Activated CD8-positive, alpha-beta memory T cell treated with anti-CD3 and anti-CD28 coated beads for 48 hours (primary cell): ENCODE measurements at places on chromosomes 2 and 18.

- no peak for DNase-seq
These were observed 109.7 kb upstream of the SP3 start for GRCh38 chr2:174074831-174075230.

- no peak for DNase-seq
These were observed 33.5 kb downstream of the NOSTRIN start for GRCh38 chr2:168835969-168836368.

- no peak for DNase-seq
These were observed 184.8 kb upstream of the SP5 start for GRCh38 chr2:170530284-170530745.

DNA sequence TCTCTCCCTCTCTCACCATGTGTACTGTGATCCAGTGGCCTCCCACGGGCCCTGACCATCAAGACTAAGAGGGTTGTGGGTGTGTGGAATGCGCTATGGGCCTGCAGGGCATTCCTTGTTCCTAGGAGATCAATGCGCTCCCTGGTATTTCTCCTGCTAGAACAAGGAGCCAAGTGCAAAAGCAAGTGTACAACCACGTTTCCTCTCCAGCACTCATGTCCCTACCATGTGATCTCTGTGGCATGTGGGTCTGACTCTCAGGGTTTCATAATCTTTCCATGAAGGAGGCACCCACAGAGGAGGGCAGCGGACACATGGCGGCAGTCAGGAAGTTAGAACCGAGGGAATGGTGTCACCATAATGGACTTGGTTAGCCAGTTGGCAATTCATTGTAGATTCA lies 91.4 kb downstream of the MAPK4 start:
- DNase-seq = no peak

- no peak for DNase-seq
These were observed 11.8 kb downstream of the PLEKHM3 start for GRCh38 chr2:208013285-208014178.

DNA sequence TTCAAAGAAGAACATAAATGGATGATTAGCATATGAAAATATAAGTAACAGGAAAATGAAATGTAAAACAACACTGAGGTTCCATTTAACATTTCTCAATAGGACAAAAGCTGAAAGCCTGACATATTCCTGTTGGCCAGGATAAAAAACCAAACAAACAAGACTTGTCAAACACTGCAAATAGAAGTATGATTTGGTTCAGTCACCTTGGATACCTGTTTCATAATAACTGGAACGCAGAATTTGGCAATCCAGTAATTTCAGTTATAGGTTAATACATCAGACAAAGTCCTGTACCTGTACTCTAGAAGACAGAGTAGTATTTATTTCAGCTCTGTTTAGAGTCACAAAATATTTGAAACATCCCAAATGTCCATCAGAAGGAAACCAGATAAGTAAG lies 16.5 kb upstream of the EVA1A start:
- no peak for DNase-seq

DNA sequence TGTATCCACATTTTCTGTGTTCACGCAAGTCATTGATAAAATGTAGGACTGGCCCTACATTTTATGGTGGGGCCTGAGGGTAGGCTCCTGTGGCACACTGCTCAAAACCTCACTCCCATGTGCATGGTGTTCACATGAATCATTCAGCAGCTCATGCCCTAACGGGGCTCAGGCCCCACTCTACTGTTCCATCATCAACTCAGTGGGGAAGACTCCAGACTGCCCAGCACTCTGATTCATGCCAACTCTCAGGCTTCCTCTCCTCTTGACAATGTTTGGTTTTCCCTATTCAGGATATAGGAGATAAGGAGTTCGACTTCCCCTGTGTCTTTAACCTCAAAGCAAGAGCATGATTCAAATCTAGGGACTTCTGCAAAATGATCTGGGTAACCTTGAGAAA lies 92.0 kb upstream of the BOD1L2 start:
- DNase-seq = no peak

GRCh38 chr2:234730066-234730640 lies 221.7 kb upstream of the SH3BP4 start:
- DNase-seq = no peak

DNA sequence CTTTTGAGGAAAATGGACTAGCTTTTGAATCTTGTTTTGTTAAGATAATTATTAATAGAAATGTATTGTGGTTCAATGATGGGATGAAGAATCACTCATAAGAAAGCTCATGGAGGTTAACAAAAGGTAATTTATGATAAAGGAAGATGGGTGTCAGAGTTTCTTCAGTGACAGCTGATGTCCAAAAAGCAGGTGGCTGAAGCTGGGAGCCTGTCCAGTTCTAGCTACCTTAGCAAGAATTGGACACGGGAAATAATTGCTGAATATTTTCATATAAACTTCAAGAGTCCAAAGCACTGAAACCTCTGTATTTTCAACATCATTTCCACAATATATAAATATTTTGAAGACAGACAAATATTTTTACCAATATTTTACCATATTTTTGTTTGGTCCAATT lies 1505.8 kb upstream of the SLC39A10 start:
- no peak for DNase-seq

- no peak for DNase-seq
These were observed 70.6 kb upstream of the WDR75 start for GRCh38 chr2:189370719-189371118.

DNA sequence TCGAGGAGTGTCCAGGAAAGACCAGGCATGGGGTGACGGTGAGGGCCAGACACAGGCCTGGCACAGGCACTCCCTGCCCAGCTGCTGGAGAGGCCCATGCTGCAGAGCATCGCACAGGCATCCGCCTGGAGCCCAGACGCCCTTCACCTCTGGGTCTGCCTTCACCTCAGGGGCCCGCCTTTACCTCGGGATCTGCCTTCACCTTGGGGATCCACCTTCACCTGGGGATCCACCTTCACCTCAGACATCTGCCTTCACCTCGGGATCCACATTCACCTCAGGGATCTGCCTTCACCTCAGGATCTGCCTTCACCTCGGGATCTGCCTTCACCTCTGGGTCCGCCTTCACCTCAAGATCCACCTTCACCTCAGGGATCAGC lies 7.7 kb downstream of the KIF1A start:
- DNase-seq = no peak

DNA sequence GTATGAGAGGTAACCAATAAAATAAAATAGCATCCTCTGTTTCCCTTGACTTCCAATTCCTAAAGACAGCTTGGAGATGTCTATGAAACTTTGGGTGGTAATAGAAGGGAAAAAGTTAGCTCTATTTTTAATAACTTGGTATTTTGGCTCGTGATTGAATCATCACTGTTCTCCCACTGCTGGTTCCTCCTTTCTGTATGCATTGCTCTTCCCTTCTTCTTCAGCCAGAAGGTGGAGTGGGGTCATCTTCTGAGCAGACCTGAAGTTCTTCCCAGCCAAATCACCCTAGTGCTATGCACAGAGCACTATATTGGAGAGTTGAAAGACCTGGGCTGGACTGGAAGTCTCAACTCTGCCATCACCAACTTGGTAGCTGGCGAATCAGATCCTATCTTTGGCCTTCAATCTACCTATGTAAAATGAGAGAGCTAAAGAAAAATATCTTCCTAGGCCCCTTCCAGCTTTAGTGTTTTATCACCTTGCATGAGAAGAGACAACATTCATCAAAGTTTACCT lies 54.1 kb downstream of the CPO start:
- no peak for DNase-seq

DNA sequence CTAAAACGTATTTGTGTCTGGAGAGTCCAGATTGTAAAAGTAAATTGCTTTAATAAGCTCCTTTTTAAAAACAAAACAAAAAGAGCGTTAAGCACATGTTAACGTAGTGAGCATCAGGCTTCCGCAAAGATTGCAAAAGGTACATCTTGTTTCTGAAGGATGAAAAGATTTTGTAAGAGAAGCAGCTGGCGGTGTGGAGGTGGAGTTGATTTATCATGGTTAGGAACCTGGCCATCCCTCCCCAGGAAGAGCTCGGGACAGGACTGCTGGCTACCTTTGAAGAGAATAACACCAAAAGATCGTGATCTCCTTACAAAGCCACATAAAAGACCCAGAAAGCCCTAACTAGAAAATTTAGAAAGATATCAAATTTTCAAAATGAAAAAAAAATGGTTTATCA lies 132.2 kb downstream of the DNER start:
- DNase-seq = no peak

DNA sequence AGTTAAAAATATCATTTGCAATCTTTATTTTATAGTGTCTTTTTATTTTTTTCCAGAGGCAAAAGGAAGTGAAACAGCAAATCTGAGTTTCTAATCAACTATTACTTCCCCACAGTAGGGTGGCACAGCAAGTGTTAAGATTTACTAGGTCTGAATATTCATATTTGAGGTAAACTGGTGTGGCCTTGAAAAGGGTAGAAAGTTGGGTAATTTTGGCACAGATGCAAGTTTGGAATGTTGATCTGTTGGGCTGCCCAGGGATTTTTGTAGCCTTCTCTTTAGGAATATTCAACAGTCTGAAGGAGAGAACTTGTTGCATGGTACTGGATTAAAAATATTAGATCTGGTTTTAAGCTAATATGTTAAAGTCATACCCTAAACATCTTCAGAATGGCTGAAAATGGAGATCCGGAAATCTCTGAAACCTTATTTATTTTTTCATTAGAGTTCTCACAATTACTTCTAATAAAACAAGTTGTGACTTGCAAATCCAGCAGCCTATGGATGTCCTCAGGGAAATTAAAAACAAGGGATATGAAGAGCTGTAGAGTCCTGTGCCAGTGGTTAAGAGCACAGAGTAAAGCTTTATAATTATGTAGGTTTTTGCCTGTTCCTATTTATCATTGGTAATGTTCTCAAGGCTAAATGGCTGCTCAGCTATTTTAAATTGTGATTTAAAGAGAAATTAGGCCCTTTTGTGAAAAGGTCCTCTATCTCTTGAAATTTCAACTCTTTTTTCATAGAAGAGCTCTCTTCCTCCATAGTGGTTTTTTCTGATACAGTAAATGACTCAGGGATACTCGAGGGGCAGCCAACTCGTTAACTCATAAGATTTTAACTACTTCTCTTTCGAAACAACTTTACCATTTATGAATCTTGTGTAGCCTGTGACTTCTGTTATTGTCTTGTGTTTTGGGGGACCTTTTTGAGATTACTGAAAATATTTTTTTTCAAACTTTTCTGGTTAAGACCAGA lies 11.0 kb downstream of the TANK start:
- no peak for DNase-seq

GRCh38 chr2:173854840-173855239 lies 110.3 kb downstream of the SP3 start:
- no peak for DNase-seq

DNA sequence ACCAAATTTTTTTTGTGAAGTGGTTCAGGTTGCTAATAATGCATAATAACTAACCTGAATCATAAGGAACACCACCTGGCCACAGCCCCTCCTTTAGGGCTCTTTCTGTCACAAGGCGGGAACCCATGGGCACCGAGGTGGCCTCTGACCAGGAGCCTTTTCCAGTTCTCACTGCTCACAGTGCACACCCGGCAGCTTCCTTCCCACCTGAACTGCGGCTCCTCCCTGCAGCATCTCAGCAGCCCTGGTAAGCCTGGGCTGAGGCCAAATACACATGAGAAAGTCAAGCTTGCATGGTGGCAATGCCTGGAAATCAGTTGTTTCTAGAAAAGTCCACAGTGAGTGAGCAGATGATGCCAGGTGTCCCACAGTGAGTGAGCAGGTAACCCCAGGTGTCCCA lies 77.6 kb upstream of the SNTG2 start:
- DNase-seq = no peak

DNA sequence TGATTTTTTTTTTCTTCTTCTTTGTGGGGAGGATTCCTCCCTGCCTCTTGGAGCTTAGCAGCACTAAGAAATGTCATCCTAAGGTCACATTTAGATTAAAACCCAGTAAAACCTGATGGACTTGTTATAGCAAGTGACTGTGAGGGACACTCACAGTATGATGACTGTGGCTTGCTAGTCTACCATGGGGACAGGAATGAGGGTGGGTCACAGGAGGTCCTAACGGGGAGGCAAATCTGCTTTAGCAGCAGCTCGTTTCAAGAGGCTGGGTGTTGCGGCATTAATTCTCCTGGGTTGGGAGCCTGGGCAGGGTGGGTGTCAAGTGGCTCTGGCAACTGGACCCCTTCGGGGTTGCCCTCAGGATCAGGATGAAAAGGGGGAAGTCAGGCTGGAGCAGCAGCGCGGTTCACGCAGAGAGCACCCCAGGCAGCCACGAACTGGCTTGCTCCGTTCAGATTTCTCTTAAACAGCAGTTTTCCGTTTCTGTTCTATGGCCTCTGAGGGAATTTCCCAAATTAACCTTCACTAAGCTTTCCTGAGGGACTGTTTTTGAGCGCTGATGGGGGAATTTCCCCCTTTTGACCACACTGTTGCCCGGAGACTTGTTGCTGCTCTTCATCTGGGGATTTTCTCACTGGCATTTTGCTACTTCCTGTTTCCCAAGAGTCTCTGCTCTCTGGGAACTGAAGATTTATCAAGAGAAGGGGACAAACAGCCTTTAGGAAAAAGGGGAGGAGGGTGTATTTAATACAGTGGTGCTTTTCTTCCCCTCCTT lies 59.8 kb upstream of the PELI1 start:
- DNase-seq = no peak

DNA sequence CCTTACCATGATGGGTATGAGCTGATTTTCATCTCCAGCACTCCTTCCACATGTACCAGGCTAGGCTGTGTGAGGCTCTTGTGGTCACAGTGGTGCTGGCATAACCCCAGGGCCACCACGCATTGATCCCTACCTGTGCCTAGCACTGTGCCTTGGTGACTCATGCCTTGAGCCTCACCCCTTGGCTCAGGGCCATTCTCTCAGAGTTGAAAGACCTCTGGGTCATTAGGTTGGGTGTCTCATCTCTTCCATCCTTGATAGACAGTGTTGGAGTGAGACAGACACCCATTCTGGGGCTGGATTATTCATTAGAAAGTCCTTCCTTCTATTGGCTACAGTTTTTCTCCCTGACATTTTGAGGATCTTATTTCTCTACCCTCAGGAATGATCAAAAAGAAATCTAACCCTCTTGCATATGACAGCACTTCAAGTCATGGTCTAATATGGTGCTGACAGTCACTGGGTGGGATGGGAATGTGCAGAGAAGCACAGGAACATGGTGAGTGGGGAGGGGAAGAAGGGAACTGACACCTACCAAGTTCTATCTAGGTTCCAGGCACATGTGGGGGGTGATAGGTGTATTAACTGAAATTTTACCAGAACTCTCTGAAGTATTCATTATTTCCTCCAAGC lies 41.3 kb downstream of the DYSF start:
- DNase-seq = no peak

DNA sequence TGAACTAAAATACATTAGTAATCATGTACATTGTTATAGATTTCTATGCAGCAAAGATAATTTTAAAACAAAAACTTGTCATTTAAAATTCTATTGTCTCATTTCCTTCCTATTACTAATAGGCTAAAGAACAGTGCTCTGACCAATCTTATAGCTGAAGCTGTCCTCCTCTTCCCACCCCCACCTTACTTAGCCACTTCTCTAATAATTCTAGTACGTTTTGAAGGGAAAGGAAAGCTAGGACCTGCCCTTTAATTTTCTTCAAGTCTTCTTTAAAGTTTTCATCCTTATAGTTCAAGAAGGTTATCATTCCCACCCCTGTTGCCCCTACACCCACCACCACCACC lies 121.6 kb downstream of the RBMS1 start:
- no peak for DNase-seq
